Daoy (cell line): ENCODE measurements at places on chromosomes 2 and 18. TPM values are rescaled to one million over a fixed set of nuclear protein-coding genes. Genes with fewer than 3 reads are reported as not detected.
A peak's percentile ranks its signal among the peaks of the same experiment; 100 is the strongest.

GRCh38 chr18:46756559-46757201 lies at the start of gene ST8SIA5:
Gene ST8SIA5 (minus strand): TSS chr18:46757053. CDS start chr18:46756508, 545 bp downstream.
- peak; percentile 32 for DNase-seq

GRCh38 chr2:157257312-157258252 lies at the start of gene GALNT5:
Gene GALNT5 (plus strand): TSS chr2:157257705. CDS start chr2:157258083, 378 bp downstream.
- peak; percentile 11 for DNase-seq

Gene IL1RL2
- total RNA-seq = not detected in 2 replicates

Gene SCYGR4
- not detected in 2 replicates for total RNA-seq

Gene KLHL30
- total RNA-seq = 0.17 TPM in 1 of 2 replicates, not detected in the other

Gene LYG1
- not detected in 2 replicates for total RNA-seq
